Tibial nerve (tissue), 4 donors: ENCODE measurements at places on chromosomes 4 and X. TPM values are rescaled to one million over a fixed set of nuclear protein-coding genes. Genes with fewer than 3 reads are reported as not detected.
A peak's percentile ranks its signal among the peaks of the same experiment; 100 is the strongest.

- no peak overlapping the region for H3K4me3 ChIP-seq
- H3K4me1 ChIP-seq, result peaks cover 36% of the 10 kb centered on the region
- H3K36me3 ChIP-seq, result no peaks in the 10 kb centered on the region
- no peaks in the 10 kb centered on the region for H3K27me3 ChIP-seq
These were observed 113.5 kb downstream of the PTTG2 start for GRCh38 chr4:38073596-38074234.

DNA sequence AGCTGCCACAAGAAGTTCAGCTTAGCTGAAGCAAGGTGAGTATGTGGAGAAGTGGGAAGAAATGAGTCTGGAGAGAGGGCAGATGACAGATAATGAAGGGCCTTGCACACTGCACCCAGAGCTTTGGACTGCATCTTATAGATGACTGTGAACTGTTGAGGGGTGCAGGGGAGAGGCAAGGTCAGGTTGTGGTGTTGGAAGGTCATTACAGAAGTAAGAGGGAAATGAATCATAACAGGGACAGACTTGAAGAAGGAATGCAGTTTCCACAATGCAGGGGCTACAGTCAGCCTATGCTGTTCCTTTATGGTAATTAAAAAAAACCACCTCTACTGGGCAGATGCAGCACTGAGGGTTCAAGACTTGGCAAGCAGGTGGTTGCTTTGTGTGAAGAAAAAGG is 4.8 kb upstream of the IGFBP7 start:
- peaks cover 42% of the 10 kb centered on the region for H3K4me1 ChIP-seq
- no peaks in the 10 kb centered on the region for H3K27me3 ChIP-seq
- H3K27ac ChIP-seq, result no peak overlapping the region
- DNase-seq, result no peak
- H3K36me3 ChIP-seq, result no peaks in the 10 kb centered on the region

- no peak for DNase-seq
- H3K36me3 ChIP-seq, result no peaks in the 10 kb centered on the region
- no peaks in the 10 kb centered on the region for H3K4me1 ChIP-seq
- no peak overlapping the region for H3K27ac ChIP-seq
These were observed 2.0 kb downstream of the DIPK2B start for GRCh38 chrX:45198706-45199105.

GRCh38 chr4:10200869-10201268 is 84.3 kb upstream of the WDR1 start:
- H3K4me1 ChIP-seq, result no peaks in the 10 kb centered on the region
- no peak overlapping the region for H3K4me3 ChIP-seq
- no peak overlapping the region for H3K27ac ChIP-seq
- no peaks in the 10 kb centered on the region for H3K36me3 ChIP-seq

- DNase-seq, result no peak
- H3K27me3 ChIP-seq, result no peaks in the 10 kb centered on the region
- H3K36me3 ChIP-seq, result no peaks in the 10 kb centered on the region
These were observed 8.3 kb downstream of the SPON2 start for GRCh38 chr4:1164040-1164439.

DNA sequence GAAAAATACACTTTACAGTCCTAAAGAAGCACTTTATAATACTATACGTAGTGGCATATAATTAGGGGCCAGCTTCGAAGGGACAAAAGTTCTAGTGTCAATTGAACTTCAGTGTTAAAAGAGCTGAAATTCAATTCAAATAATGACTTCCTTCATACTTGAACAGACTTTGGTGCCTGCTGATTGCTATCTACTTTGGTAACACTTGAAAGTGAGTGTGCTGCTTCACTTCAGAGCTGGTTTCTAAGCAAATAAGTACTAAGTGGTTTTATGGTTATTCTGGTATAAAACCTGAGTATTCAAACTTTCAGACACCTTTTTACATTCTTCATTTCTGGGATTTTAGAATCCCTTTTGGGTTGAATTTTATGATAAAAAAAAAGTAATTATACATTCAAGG is 107.0 kb downstream of the SLC4A4 start:
- H3K27me3 ChIP-seq, result no peaks in the 10 kb centered on the region
- DNase-seq, result no peak
- no peaks in the 10 kb centered on the region for H3K4me1 ChIP-seq
- no peak overlapping the region for H3K27ac ChIP-seq
- no peak overlapping the region for H3K4me3 ChIP-seq

GRCh38 chr4:107801766-107802211 is 22.9 kb upstream of the SGMS2 start:
- no peaks in the 10 kb centered on the region for H3K27me3 ChIP-seq
- no peak overlapping the region for H3K27ac ChIP-seq
- no peaks in the 10 kb centered on the region for H3K36me3 ChIP-seq
- H3K4me3 ChIP-seq, result no peak overlapping the region
- no peaks in the 10 kb centered on the region for H3K4me1 ChIP-seq
- DNase-seq, result no peak

- H3K4me1 ChIP-seq, result peaks cover 38% of the 10 kb centered on the region
- no peaks in the 10 kb centered on the region for H3K36me3 ChIP-seq
- no peak for DNase-seq
- no peak overlapping the region for H3K4me3 ChIP-seq
- H3K27ac ChIP-seq, result no peak overlapping the region
These were observed 30.6 kb downstream of the PTTG2 start for GRCh38 chr4:37990731-37991245.

GRCh38 chrX:44529310-44529709 is 13.3 kb downstream of the FUNDC1 start:
- no peak for DNase-seq
- H3K4me3 ChIP-seq, result no peak overlapping the region
- H3K4me1 ChIP-seq, result no peaks in the 10 kb centered on the region
- no peak overlapping the region for H3K27ac ChIP-seq
- H3K36me3 ChIP-seq, result no peaks in the 10 kb centered on the region

- no peaks in the 10 kb centered on the region for H3K36me3 ChIP-seq
- no peak overlapping the region for H3K27ac ChIP-seq
- no peak overlapping the region for H3K4me3 ChIP-seq
- no peaks in the 10 kb centered on the region for H3K4me1 ChIP-seq
- no peaks in the 10 kb centered on the region for H3K27me3 ChIP-seq
These were observed 3.7 kb upstream of the PIR start for GRCh38 chrX:15496824-15497223.

GASK1B gene
- 72.0 TPM for total RNA-seq

GRCh38 chr4:114782415-114783214 is 184.0 kb downstream of the UGT8 start:
- H3K27me3 ChIP-seq, result no peaks in the 10 kb centered on the region
- no peak overlapping the region for H3K27ac ChIP-seq
- H3K4me1 ChIP-seq, result no peaks in the 10 kb centered on the region

DNA sequence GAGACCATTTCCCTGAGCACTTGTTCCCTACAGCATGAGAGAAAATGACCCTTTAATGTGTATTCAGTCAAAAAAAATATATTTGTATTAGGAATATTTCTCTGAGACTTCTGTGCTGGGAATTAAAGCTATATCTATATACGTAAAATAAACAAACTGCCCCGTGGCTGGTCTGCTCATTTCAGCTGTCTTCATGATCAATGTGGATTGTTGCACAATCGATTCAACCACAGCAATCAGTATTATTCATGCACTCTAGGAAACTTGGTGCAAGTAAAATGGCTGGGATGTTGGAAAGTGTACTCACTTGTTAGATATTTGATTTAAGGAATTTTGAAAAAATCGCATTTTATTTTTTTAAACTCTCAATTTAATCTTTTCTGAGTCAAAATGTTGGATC is 307.9 kb upstream of the ZFP42 start:
- no peaks in the 10 kb centered on the region for H3K27me3 ChIP-seq
- H3K4me3 ChIP-seq, result no peak overlapping the region
- H3K27ac ChIP-seq, result no peak overlapping the region
- no peaks in the 10 kb centered on the region for H3K36me3 ChIP-seq
- H3K4me1 ChIP-seq, result no peaks in the 10 kb centered on the region

DNA sequence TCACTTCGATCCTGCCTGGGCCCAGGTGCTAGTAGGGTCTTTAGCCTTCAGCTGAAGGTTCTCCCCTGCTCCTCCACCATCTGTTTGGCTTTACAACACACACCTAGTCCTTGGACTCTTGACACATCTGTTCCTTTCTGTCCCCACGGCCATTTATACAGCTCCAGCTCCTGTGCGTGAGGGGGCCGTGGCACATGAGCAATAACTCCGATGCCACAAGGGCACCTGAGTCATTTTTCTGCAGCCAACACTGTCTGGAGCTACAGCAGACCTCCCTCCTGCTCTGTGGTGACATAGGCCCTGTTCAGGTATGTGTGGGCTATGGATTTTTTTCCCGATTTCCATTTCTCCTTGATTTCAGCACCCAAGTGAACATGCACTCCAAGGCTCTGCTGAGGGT is 44.7 kb upstream of the BCOR start:
- H3K36me3 ChIP-seq, result no peaks in the 10 kb centered on the region
- no peaks in the 10 kb centered on the region for H3K27me3 ChIP-seq
- H3K27ac ChIP-seq, result no peak overlapping the region

ARAF gene
- 40.6 TPM for total RNA-seq

DNA sequence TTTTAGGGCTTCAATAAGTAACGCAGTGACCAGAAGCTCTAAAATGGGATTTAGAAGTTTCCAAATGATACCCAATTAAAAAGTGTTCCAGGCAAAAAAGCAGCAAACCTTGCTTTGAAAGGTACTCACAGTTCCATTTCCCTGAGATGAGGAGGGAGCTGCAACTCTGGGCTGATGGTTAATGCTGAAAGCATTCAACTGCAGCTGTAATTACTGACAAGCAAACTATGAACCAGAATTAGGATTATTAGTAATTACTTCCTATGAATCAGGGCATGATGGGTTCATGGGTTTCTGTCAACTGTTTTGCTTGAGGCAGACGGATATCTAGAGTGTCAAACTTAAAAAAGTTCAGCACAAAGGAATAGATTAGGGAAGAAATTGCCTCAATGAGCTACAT is 357.4 kb downstream of the STIM2 start:
- H3K27ac ChIP-seq, result no peak overlapping the region
- H3K36me3 ChIP-seq, result no peaks in the 10 kb centered on the region
- no peak for DNase-seq
- H3K4me1 ChIP-seq, result no peaks in the 10 kb centered on the region

RTL5 gene
- total RNA-seq, result 8.5 TPM

DNA sequence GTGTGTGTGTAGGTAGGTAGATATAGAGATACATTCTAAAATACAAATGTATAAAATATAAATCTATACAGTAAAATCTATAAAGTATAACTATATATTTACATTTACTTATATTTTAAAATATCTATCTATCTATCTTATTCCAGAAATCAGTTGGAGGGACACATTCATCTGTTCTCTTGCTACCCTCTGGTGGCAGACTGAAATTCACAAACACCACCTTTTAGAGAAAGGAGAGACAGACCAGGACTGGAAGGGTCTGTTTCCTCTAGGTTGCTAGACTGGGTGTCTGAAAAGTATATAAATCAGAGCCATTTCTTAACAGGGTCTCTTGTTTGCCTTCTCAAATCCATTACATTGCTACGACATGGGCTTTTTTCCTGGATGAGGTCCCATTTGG is 343.0 kb downstream of the OPHN1 start:
- H3K36me3 ChIP-seq, result no peaks in the 10 kb centered on the region
- no peak for DNase-seq
- no peaks in the 10 kb centered on the region for H3K4me1 ChIP-seq
- H3K4me3 ChIP-seq, result no peak overlapping the region

HTR2C gene
- total RNA-seq, result not detected

DNA sequence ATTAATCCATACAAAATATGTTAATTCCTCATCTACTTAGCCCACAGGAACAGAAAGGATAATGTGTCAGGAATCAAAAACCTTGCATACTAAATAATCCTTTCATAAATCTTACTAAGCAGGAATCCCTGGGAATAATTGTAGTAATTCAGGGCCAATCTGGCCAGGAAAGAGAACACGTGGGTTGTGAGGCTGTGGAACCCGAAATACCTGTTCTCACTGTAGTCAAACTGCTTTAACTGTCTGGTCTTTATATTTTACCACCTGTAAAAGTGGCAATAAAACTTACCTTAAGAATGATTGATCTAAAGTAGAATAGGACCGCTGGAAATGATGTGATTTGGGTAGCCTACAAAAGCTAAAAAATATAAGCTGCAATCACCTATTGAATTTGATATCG is 1620.9 kb downstream of the STIM2 start:
- H3K4me3 ChIP-seq, result no peak overlapping the region
- no peaks in the 10 kb centered on the region for H3K27me3 ChIP-seq
- no peak for DNase-seq
- H3K4me1 ChIP-seq, result no peaks in the 10 kb centered on the region

MXRA5 gene
- total RNA-seq, result 1.8 TPM

NALF2 gene
- total RNA-seq, result not detected

DNA sequence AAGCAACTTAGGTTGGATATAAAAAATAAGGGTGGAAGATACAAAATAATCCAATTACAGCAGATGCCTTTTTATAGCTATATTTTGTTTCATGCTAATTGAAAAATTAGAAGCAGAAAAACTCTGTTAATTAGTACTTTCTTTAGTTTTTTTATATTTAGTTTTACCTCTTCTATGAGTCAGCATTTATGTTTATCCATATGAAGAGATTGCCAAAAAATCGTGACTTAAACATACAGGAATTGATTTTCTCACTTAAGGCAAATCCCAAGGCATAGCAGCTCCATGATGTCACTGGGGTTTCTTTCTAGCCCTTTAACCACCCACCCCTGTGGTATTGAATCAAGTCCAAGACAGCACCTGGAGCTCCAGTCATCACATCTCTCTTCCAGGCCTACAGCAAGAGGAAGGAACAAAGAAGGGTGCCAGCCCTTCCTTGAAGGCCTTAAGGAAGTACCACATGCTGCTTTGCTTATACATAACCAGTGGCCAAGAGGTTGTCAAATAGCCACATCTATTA is 365.8 kb upstream of the TENM3 start:
- H3K27ac ChIP-seq, result no peak overlapping the region
- no peak overlapping the region for H3K4me3 ChIP-seq
- DNase-seq, result no peak
- H3K4me1 ChIP-seq, result no peaks in the 10 kb centered on the region
- no peaks in the 10 kb centered on the region for H3K27me3 ChIP-seq

- H3K27me3 ChIP-seq, result no peaks in the 10 kb centered on the region
- no peak for DNase-seq
- no peak overlapping the region for H3K27ac ChIP-seq
These were observed 65.0 kb downstream of the CLDN34 start for GRCh38 chrX:10032147-10032546.

- DNase-seq, result no peak
- no peak overlapping the region for H3K4me3 ChIP-seq
- H3K36me3 ChIP-seq, result no peaks in the 10 kb centered on the region
- no peaks in the 10 kb centered on the region for H3K4me1 ChIP-seq
- H3K27ac ChIP-seq, result no peak overlapping the region
- H3K27me3 ChIP-seq, result no peaks in the 10 kb centered on the region
These were observed 10.6 kb downstream of the HGFAC start for GRCh38 chr4:3452376-3452775.

GRCh38 chr4:55733932-55734331 is 85.7 kb upstream of the EXOC1L start:
- H3K27me3 ChIP-seq, result no peaks in the 10 kb centered on the region
- no peaks in the 10 kb centered on the region for H3K36me3 ChIP-seq
- no peak overlapping the region for H3K4me3 ChIP-seq
- peak; percentile 37 for DNase-seq

DNA sequence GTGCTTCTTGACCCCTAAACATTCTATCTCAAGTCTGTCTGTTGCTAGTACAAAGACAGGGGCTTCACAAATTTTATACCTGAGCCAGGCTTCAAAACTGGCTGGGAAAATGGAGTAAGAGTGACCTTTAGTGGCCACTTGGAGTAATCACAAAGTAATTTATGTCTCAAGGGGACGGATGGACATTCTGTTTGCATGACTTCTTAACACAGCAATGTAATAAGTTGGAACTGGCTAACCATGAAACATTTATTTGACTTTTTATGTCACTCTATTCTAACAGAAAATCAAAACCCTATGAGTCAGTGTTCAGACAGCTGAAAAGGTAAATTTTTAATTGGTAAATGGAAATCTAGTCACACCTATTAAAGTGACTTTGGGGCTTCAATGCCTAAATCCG is 600.6 kb downstream of the ANKRD50 start:
- no peaks in the 10 kb centered on the region for H3K4me1 ChIP-seq
- peak; percentile 35 for DNase-seq
- H3K36me3 ChIP-seq, result no peaks in the 10 kb centered on the region
- no peaks in the 10 kb centered on the region for H3K27me3 ChIP-seq
